ENCODE measurements at places on chromosomes 13 and 19.

GRCh38 chr13:28031220-28031895 is 42.9 kb upstream of the URAD start:
- peak; percentile 65 for DNase-seq

- DNase-seq: no peak
These were observed 292.9 kb downstream of the LMO7 start for GRCh38 chr13:75929076-75929475.

DNA sequence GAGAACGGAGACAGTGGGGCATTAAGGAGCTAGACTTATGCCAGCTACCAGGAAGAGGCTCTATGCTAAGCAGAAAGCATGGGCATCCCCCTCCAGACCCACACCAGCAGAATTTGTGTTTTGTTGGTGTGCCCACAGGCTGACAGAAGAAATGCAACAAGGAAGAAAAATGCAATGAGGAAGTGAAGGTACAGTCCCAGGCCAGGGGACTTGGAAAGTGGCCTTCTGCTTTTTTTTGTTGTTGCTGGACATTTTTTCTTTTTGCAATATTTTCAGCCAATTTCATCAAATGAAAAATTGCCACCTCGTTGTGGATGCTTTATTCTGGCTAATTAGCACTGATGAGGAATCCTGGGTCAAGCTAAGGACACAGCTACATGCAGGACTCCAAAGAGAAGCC is 167.7 kb downstream of the TSHZ3 start:
- DNase-seq: no peak

GRCh38 chr19:35157431-35157830 is 2.9 kb downstream of the FXYD5 start:
- DNase-seq: no peak

GRCh38 chr19:14147797-14148605 is 11.6 kb upstream of the ASF1B start:
- DNase-seq: peak; percentile 74

DNA sequence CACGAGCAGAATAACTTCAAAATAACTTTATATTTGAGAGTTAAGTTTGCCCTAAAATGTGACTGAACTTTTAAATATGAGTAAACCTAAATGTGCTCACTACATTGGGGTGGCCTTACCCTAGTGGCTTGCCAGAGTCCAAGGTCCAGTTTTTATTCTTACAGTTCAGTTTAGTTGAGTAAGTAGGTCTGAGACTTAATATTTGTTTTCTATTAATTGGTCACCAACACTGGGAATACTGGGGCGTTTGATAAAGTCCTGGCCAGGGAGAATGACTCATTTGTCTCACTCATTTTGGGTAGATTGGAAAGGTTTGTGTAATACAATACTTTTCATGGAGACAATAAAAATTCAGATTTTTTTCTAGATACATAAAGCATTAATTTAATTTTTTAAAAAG is 127.8 kb upstream of the SPATA13 start:
- DNase-seq: no peak

- no peak for DNase-seq
These were observed 36.9 kb downstream of the DHRS12 start for GRCh38 chr13:51767100-51767499.

- no peak for DNase-seq
These were observed 145.2 kb downstream of the USP12 start for GRCh38 chr13:27026396-27026795.

DNA sequence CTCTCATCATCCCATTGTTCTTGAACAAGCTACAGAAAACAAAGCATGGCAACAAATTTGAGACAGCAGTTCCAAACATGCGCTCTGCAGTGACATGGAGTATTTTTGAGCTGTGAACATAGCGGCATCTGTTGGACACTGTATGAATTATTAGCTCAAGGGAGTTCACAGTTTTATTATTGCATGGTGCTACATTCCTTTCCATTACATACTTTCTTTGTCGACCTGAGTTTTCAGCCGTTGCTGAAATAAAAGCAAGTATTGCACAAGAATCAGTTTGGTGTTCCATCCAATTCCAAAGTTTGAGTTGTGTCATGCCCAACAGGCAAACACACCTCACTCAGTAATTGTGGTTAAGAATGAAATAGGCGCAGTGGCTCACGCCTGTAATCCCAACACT is 30.1 kb upstream of the METTL21C start:
- no peak for DNase-seq

GRCh38 chr13:91405240-91405639 is 6.8 kb downstream of the GPC5 start:
- no peak for DNase-seq

DNA sequence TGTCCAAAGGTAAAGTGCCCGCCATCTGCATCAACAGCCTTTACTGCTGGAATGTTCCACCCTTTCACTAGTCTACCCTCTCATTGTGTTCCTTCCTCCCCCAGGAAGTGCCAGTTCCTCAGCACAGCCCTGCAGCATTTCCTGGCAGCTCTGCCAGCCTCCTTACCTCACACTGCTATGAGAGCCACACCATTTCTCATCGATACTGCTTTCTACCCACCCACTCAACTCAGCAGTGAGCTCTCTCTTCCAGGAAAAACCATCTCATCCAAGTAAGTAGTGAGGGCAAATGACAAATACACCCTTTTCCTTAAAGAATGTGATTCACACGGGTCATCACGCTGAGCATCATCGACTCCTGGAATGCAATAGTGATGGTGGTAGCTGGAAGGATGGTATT is 19.8 kb downstream of the UQCRFS1 start:
- DNase-seq: no peak

- DNase-seq: no peak
These were observed 69.8 kb downstream of the SIAH3 start for GRCh38 chr13:45781553-45782326.

DNA sequence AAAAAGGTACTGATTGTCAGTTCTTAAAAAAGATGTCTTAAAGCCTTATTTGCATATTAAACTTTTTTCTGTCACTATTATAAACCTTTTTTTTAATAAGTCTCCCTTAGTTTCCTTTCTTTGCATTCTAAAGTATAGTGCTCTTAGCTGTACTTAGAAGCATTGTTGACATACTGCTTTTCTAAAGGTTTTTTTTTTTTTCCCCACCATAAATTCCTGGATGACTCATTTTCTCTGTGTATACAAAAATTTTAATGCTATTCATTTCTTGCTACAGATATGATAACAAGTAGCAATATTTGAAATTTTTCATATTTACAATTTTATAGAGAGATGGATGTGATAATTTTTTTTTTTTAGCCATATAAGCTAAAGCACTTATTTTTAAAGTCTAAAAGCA is 43.5 kb downstream of the METTL21C start:
- no peak for DNase-seq

DNA sequence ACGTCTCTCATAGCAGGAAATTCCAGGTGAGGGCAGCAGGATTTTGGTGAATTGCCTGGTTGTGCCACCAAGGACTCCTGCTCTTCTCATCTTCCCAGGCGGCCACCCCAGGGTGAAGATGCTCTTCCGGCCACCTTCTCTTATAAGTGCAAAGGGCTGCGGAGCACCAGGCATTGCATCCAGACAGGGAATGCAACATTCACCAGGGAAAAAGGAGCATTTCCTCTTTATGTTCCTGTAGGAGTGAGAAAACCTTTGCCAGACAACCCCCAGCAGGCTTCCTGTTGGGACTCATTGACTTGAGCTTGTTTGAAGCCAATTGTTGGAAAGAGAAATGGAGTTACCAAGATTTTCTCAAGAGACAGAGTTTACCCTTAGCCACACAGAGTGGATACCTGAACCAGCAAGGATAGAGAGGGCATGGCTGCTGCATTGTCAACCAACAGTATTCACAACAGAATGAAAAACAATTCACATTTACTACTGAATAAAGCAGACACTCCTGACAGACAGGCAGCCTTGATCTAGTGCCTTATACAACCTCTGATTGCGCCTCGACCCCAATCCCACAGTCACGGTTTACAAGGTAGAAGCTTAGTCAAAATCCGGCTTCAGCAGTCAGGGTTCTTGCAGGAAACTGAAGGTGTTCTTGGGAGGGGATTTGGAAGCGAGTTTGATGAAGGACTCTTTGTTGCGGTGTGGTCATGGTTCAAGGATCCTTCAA is 1.8 kb upstream of the ATP11A start:
- DNase-seq: no peak

GRCh38 chr19:54573330-54573872 is at the start of gene LILRA2:
Gene LILRA2, plus strand, starts transcription at chr19:54573790. Its CDS starts 89 bp downstream, at chr19:54573879.
- peak; percentile 77 for DNase-seq

DNA sequence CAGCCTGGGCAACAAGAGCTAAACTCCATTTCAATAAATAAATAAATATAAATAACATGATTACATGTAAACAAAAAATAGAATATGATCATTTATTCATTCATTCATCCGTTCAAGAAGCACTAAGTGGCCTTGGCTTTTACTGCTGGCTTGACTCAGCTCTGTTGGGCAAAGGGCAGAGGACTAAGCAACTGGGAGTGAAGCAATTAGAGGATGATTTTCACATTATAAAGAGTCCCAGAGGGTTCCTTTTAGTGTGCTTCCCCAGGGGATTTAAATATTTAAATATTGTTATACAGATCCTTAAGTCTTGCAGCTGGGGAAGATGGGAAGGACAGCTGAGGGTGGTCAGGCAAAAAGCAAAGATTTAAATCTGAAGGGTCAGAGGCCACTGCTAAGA is 34.9 kb upstream of the FLT1 start:
- DNase-seq: no peak

DNA sequence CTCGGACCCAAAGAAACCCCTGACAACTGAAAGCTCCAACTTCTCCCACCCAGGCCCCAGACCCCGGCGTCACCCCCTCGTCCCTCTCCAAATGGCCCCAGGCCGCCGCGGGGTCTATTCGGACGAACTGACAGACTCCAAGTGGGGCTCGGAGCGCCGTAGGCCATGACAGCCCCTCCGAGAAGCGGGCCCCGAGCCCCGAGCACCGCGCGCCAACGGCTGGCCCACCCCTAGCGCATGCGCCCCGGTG is 360 bp downstream of the DDX39A start:
- peak; percentile 90 for DNase-seq

DNA sequence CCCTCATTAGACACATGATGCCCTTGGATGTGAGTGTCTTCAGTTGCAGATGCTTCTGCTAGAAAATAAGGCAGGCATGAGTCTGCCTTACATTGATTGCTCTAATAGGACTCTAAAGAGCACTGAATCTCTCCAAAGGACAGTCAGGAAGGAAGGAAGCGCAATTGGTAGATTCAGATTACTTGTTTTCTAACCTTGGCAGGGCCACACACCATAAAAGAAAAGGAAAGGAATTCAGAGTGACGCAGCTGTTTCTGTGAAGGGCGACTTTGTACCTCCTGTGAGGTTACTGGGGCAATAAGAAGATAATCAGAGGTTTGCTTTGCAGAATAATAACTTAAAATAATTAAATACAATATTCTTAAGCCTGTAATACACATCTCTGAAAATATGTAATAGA is 48.0 kb downstream of the FRY start:
- no peak for DNase-seq

DNA sequence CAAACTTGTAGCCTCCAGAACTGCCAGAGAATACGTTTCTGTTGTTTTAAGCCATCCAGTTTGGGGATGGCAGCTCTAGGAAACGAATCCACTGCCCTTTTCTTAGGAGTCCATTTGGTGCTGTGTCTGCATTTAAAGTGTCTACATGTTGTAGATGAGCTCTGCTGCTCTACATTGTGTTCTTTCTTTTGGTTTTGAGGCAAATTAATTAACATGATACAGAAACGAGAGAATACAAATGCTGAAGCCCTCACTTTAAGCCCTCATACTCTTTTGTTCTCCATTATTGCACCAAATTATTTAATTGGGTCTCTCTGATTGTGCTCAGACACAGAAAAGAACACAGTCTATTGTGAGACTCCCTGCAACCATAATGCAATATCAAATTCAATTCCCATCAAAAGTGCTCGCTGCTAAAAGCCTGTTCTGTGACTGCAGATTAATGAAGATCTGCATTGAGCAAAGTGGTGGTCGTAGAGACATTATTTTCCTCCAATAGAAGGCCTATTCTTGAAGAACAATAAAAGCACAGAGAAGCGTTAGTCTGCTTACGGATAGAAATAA is 166.3 kb upstream of the SOX21 start:
- DNase-seq: no peak

GRCh38 chr19:13505761-13506470 is 363 bp downstream of the CACNA1A start:
- no peak for DNase-seq

DNA sequence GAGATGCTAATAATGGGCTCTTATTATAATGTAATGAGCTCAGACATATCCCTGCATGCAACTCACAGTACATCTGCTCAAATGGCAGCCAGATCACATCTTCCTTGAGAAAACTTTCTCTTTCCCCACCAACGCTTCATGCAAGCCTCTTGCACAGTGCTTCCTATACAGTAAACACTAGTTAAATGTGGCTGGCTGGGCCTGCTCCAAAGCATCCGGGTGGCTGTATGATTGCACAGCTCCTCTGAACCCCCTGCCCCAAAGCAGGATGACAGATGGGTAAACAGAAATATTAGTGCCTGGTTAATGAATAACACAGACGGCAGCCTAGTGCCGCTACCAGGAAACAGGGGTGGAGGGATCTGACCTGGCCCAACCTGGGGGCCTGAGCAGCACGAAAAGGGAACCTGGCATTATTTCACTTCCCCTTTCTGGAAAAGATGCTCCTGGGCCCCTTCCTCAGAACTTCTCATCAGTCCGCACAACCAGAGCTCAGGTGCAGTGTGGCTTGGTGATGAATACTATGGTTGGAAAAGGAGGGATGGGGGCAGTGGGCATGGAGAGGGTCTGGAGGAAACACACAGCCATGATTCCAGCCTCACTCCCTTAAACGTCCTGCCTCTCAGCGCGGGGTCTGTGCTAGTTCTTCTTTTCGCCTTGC is 10.8 kb downstream of the FFAR2 start:
- peak; percentile 66 for DNase-seq

DNA sequence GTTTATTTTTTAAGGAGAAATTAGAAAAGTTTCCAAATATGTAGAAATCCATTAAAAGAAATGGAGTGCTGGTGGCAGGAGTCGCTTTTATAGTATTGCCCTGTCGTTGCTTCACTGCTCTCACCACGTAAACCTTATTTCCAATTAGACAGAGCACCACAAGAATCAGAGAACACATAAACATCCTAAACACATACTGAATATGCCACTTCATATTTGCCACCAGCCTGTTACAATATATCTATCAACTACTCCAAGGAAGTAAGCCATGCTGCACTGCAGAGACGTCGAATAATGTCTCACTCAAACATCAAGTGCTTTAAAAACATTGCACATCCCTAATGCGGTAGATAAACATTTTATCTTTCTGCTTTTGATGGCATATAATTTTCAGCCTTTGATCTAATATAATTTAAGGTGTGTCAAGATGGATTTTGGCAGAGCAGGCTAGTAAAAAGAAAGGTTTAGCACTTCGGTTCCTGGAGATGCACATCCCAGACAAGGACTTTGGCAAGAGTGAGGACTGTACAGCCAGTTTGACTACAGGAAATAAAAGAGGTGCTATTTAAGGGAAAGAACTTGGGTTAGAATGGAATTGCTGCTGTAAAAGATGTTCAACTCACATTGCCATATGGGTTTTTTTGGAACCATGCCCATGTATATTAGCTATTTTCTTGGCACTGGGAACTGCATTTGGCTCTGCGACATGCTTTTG is 932.3 kb downstream of the EFNB2 start:
- no peak for DNase-seq

GRCh38 chr19:39986643-39987042 is 10.2 kb upstream of the ZNF546 start:
- DNase-seq: no peak

GRCh38 chr13:106302843-106303242 is 232.6 kb downstream of the EFNB2 start:
- DNase-seq: no peak

- DNase-seq: no peak
These were observed 345.8 kb downstream of the ZNF536 start for GRCh38 chr19:30718014-30718413.

Measured in GM10248 (cell line).